Stimulated activated memory B cell treated with anti-CD40 and anti-IgM and Interleukin-4, amounts not matched to agents 10 μg/mL and 1 μg/mL and 100 μg/mL, for 72 hours (primary cell): ENCODE measurements at places on chromosomes 11 and 22.
A peak's percentile ranks its signal among the peaks of the same experiment; 100 is the strongest.

- ATAC-seq: no peak
These were observed 473.8 kb upstream of the API5 start for GRCh38 chr11:42837994-42838393.

GRCh38 chr22:45897736-45898135 is 79.2 kb downstream of the WNT7B start:
- ATAC-seq: no peak

GRCh38 chr11:100808904-100809491 is 121.9 kb downstream of the ARHGAP42 start:
- ATAC-seq: no peak

GRCh38 chr22:39873965-39874364 is 19.6 kb downstream of the ENTHD1 start:
- no peak for ATAC-seq

DNA sequence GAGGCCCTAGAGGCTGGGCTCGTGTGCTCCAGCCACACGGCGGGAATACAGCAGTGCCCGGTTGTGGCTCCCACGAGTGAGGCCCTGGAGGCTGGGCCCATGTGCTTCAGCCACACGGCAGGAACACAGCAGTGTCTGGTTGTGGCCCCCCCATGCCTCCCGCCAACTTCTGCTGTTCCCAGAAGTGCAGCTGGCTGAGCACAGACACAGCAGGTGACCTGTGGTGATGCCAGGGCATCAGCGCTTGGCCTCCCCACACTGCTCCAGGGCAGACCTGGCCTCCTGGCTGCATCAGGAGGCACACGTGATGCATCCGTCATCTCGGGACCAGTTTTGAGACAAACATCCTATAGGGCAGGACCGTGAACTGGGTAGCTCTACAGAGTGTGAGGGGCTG is 110.3 kb downstream of the KCNQ1OT1 start:
- no peak for ATAC-seq

DNA sequence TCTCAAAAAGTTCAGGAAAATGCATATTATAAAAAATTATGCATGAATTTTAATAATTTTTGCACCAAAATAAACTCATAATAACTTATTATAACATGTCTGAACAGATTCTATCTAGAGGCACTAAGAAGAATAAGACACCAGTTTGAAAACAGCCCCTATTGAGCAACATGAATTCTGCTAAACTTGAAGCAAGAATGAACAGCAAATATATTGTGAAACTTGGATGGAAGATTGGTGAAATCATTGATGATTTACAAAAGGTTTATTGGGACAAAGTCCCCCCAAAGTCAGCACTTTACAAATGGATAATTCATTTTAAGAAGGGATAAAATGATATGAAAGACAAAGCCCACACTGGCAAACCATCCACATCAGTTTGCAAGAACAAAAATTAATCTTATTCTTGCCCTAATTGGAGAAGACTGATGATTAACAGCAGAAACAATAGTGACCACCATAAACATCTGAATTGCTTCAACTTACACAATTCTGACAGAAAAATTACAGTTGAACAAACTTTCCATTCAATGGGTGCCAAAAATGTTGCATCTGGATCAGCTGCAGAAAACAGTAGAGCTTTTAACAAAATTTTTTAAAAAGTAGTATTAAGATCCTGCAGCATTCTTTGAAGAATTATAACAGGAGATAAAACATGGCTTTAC is 257.5 kb upstream of the FAT3 start:
- ATAC-seq: no peak

DNA sequence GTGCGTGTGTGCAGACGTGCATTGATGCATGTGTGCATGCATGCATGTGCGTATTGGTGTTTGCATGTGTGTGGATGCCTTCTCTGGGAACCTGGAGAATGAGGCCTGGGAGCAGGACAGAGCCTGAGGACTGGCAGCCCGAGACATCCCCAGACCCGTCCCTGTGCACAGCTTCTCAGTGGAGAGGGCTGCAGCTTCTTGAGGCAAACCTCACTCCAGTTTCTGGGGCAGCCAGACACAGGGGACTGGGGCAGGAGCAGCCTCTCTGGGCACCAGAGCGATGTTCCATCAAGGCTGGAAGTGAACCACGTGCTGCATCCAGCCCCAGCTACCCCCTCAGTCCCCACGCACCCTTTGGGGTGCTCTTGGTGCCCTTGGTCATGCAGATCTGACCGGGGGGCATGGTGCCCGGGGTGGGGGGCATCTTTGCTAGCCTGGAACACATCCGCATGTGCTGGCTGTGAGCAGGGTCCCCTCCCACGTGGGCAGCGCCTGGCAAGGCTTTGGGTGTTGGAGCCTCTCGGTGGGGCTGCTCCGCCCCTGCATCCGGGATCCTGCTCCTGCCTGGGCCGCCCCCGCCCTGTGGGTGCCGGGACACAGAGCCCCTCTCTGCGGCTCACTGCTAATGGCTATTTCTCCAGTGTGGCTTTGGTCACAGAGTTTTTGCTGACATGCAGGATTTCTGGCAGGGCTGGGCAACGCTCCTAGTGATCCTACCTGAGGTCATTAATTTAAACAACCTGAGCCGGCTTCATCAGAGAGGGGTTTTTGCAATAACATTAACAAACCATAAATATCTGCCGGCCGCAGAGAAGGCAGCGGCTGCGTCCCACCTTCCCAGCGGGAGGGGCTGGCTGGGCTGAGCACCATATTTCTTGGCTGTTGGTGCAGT is 434.7 kb downstream of the TBC1D22A start:
- ATAC-seq: no peak

DNA sequence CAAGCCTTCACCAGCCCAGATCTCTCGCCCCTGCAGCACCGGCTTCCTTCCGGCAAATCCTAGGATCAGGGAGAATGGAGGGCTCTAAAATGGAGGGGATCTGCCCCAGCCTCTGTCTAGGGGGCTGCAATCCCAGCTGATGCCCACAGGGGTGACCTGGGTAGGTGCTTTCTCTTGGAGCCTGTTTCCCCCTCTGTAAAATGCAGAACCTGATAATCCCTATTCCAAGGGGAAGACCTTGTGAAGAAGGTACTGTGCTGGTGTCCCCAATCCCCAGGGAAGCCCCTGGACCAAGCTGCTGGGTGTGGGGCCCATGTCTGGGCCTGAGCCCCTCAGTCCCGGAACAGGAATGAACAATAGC is 2.8 kb downstream of the EMID1 start:
- ATAC-seq: no peak

DNA sequence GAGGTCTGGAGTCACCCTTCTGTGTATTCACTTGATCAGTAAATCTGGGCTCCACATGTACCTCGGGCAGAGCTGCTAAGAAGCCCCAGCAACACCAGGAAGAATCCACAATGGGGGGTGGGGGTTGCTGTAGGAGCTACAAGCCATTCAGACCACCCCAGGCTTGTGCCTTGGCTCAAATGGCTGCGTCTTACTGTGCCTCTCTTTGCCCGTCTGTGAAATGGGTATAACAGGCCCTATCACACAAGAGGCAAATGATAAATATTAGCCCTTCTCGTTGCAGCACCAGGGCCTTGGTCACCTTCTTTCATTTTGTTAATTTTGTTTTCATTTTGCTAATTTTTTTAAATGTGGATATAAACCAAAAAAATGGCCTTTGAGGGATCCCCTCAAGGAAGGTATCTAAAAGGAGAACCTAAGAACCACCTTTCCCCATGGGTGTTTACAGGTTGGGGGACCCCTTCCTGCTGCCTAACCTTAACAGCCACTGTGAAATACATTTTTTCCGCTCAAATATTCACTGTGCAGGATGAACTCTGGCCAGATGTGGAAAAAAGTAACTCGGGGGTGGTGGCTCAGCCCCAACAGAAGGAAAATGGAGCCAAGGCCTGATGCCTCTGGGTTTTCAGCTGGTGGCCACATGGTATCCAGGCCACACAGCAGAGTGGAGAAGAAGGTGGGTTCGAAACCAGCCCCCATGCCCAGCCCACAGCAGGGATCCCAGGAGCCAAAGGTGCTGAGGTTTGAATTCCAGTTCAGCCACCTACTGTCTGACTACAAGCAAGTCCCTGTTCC is 284.0 kb downstream of the MN1 start:
- ATAC-seq: no peak

DNA sequence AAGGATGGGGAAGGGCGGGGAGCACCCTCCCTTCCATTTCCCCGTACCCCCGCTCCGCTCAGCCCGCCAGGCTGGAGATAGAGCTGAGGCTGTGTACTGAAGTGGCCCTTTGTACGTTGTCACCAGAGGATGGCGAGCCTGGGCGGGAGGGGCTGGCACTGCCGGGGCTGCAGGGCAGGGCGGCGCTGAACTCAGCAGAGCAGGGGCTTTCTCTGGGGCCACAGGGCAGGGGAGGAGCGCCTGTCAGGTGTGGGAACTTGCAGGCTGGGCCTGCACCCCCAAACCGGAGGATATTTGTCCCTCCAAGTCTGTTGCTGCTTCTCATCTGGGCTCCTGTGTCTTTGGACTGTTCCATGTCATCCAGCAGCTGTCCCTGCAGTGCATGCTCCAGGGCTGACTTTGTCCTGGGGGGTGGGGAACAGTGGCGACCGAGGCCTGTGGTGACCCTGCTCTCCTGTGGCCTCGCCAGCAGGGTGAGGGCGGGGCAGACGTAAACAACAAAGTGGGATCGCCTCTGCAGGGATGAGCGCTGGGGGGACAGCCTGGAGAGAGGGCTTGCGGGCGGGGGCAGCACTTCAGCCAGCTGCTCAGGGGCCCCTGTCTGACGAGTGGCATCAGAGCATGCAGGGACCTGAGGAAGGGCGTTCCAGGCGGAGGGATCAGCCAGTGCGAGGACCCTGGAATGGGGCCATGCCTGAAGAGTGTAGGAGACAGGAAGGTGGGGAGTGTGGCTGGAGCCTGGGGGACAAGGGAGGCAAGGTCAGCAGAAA is 13.1 kb downstream of the MGAT3 start:
- no peak for ATAC-seq

- no peak for ATAC-seq
These were observed 242.3 kb upstream of the TBCEL start for GRCh38 chr11:120781486-120782120.

GRCh38 chr11:61422226-61422625 is 7.5 kb downstream of the CPSF7 start:
- no peak for ATAC-seq

DNA sequence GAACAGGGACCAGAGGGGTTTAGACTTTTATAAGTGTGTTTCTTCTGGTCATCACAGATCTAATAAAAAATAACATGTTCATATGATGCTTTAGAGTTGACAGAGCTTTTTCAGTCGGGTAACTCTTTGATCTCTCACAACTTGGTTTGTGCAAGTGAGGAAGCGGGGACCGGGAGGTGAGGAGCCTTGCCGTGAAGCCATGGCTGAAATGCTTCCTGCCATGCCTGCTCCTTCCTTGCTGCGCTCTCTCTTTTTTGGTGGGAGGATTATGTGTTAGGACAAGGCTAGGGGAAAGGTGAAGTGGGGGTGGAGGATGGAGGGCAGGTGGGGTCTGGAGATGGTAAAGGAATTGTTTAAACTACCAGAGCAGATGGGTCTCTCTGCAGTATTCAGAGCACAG is 23.8 kb downstream of the TEAD1 start:
- no peak for ATAC-seq

DNA sequence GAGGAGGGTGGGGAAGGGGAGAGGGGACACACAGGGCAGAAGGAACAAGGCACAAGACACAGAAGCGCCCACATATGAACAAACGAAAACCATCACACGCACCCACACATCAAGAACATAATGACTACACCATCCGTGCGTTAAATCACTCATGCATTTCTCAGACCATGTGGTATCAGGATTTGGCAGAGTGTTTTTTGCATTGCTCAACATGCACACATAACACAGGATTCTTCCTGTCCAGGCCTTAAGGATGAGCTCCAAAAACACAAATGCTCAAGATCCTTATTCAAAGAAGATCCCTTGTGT is 309.5 kb downstream of the CADM1 start:
- peak; percentile 72 for ATAC-seq

DNA sequence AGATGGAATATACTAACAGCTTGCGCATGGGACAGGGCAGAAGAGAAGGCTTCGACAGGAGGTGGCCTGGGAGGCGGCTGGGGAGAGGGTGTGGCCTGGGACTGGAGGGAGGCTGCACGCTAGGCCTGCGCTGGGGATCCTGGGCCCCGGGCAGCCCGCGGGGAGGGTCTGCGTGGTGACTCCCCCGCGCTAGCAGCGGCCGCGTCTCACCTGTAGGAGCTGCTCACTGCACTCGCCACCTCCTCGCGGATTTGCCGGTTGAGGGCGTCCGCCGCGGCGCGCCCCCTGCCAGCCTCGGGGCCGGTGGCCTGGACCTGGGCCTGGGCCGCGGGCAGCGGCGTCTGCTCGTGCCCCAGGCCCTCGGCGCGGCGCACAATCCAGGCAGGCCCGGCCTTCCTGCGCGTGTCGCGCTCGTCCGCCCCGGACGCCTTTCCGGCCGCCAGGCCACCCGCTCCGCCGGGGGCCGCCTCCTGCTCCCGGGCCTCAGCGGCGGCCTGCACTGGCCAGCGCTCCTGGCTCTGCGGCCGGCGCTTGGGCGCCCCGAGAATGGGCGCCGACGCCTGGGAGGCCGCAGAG is 1.5 kb downstream of the MAP6 start:
- peak; percentile 49 for ATAC-seq

GRCh38 chr11:121904148-121904547 is 211.9 kb downstream of the BLID start:
- ATAC-seq: peak; percentile 88

- no peak for ATAC-seq
These were observed 90.4 kb upstream of the PARVA start for GRCh38 chr11:12287009-12287373.

- peak; percentile 5 for ATAC-seq
These were observed 27.7 kb upstream of the MUC5B start for GRCh38 chr11:1194977-1195681.

GRCh38 chr22:43543522-43544288 is 131.9 kb downstream of the MPPED1 start:
- ATAC-seq: no peak

DNA sequence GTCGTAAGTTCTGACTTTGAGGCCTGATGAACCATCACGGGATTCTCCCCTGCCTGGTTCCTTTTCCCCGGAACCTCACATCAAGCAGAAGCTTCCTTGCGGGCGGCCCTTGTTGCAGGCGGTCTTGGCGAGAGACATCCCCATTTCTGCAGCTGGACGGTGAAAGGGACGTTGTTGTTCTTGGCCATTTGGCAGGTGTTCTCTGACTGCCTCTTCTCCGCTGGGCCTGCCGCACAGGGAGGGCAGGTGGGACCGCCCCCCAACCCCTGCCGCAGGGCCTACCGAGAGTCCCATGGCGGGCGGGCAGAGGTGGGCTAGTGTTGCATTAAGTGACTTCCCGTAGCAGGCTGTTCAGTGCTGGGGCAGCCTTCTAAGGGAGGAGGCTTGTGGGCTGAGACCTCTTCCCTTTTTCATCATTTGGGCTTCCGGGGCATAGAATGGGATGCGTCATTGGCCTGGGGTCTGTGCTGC is 26.9 kb upstream of the GRAMD4 start:
- ATAC-seq: peak; percentile 85

- ATAC-seq: no peak
These were observed 127.1 kb upstream of the OR9Q1 start for GRCh38 chr11:57896361-57897145.

- no peak for ATAC-seq
These were observed 42.1 kb downstream of the PPARA start for GRCh38 chr22:46192210-46192993.
